Heart right ventricle (tissue), 16 donors: ENCODE measurements at places on chromosomes 4 and X. TPM values are rescaled to one million over a fixed set of nuclear protein-coding genes. Genes with fewer than 3 reads are reported as not detected.

GRCh38 chrX:147675819-147676218 lies 235.9 kb upstream of the FMR1 start:
- DNase-seq: no peak

DNA sequence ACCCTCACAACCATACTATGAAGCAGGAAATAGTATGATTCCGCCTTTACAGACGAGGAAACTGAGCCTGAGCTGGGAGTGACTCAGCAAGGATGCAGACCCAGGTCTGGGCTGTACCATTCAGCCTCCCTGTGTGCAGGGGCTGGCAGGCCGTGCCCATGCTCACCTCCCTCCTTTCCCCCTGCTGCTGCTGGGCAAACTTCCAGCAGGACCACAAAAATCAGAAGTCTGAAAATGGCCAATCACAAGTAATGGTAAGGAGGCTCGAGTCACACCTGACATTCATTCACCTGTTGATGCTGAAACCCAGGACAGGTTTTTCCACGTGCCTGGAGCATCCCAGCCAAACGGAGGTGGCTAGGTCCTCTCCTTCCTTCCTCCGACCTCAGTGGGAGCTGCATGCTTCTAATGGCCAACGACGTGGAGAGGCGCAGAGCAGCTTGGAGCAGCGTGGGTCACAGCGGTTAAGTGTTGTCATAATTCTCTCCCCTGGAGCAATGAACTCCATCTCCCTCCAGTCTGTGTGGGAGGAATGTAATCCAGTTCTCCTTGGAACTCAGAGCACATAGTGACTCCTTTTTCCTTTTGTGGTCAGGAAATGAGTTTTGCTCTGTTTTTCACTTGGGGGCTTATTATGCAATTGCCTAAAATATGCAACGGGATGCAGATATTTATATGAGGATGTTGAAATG lies 371.7 kb downstream of the BCOR start:
- DNase-seq: no peak

DNA sequence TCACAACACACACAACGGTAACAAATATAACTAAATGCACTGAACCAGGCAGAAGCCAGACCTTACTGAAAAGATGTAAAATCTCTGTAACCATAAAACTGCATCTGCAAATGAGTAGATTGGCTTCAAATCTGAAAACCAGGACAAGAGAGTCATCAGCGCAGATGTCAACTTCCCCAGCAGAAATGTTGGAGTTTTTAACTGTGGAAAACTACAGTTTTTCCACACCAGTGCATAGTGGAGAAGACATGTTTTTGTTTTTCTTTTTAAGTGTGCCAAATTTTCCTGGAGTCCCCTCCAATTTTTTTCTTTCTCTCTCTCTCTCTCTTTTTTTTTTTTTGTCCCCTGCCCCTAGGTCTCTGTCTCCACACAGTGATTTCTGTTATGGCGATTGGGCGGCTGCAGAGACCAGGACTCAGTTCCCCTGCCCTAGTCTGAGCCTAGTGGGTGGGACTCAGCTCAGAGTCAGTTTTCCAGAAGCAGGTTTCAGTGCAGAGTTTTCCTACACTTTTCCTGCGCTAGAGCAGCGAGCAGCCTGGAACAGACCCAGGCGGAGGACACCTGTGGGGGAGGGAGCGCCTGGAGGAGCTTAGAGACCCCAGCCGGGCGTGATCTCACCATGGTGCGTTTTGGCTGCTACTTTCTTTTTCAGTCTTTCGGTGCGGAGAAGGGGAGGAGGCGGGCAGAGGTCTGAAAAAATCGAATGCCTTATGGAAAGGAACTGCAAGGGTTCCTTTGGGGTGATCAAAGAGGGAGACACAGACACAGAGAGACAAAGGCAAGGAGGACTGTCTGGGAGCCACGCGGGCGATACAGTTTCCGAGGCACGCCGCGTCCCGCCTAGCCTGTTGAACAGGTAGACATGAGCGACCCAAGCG lies at the start of gene GUCY1A1:
GUCY1A1 (plus strand) TSS at position 505 of the 878 bp plus-strand sequence. CDS start 30,020 bp downstream, outside the sequence.
- DNase-seq: peak; percentile 43

GRCh38 chr4:67638136-67638535 lies 62.8 kb downstream of the UBA6 start:
- no peak for DNase-seq

- DNase-seq: no peak
These were observed 15.3 kb downstream of the CTAG1B start for GRCh38 chrX:154603438-154604430.

GRCh38 chr4:163462556-163462955 lies 11.0 kb downstream of the TKTL2 start:
- no peak for DNase-seq

GRCh38 chrX:19065535-19065934 lies 56.7 kb downstream of the ADGRG2 start:
- DNase-seq: no peak

DNA sequence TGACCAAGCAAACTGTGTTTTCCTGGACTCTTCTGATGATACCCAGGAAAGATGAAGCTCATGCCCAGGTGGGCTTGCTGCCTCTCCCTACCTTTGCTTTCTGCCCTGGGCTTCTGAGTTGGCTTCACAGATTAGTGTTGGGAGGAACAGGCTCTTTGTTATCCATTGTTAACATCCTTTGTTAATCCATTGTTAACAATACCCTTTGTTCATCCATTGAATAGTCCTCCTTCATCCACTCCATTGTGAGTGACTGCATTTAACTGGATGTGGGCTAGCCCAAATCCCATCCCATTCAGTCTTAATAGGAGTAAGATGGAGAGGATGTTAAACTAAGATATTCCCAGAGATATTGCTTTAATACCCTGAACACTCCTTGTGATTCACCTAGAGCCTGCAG lies 199.0 kb upstream of the LNX1 start:
- DNase-seq: no peak

DNA sequence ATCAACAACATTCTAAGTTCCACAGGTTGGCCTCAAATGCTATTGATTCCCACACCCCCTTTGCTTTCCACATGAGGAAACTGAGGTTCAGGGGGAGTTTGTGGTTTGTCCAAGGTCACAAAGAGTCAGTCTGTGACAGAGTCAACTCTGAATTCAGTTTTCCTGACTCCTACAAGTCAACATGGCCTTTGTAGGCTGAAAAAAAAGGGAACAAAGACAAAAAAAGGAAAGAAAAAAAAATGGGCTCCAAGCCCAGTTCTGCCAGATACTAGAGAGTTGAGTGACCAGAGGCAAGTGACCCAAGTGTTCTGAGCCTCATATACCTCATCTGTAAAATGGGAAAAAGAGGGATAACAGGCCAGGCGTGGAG lies 16.5 kb upstream of the PIM2 start:
- no peak for DNase-seq

- no peak for DNase-seq
These were observed 30.8 kb downstream of the SCLT1 start for GRCh38 chr4:129062580-129062979.

GRCh38 chr4:147927377-147928137 lies 195.7 kb downstream of the ARHGAP10 start:
- peak; percentile 76 for DNase-seq

- no peak for DNase-seq
These were observed 2.0 kb upstream of the PDK3 start for GRCh38 chrX:24463077-24463476.

DNA sequence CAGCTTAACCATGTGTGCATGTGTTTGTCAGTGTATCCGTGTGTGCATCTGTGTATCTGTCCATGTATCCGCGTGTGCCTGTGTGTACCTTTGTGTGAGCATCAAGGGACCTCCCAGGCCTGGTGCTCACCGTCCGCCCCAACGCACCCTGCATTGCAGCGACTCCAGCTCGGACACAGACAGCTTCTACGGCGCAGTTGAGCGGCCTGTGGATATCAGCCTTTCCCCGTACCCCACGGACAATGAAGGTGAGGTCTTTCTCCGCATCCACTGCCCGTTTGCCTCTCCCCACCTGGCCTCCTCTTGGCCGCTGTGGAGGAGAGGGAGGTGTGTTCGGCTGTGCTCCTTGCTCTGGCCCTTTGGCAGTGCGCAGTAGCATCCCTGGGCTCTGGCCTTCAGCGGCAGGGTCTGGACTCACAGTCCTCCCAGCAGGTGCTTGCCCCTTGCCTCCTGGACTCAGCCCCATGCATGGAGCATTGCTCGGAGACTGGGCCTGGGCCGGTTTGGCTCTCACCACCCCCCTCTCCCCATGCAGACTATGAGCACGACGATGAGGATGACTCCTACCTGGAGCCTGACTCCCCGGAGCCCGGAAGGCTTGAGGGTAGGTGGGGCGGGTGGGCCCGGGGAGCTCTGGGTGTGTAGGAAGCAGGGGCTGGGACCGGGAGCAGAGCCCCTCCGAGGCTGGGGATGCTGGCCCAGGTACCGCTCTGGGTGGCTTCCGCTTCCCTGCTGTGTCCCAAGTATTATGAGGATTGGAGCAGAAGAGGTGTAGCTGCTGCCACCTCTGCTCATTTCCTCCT lies 16.4 kb upstream of the ADD1 start:
- DNase-seq: no peak

DNA sequence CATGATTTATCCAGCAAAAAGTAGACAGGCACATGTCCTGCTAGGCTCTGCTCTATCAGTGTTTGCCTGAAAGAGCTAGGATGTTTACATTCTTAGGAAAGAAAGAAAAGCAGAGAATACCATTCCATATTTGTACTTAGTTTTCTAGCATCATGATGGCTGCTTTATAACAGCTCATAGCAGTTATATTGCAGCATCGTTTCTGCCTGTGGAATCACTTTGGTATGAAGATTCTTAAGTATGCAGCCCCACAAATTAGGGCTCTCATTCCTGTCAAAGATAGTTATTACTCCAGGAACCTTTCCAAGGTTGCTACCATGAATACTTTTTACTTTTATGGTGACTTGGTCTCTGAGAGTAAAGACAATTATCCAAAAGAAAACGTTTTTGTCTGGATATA lies 119.0 kb upstream of the MYOZ2 start:
- DNase-seq: no peak

GRCh38 chr4:89007338-89007939 lies 49.5 kb downstream of the FAM13A start:
- DNase-seq: no peak

DNA sequence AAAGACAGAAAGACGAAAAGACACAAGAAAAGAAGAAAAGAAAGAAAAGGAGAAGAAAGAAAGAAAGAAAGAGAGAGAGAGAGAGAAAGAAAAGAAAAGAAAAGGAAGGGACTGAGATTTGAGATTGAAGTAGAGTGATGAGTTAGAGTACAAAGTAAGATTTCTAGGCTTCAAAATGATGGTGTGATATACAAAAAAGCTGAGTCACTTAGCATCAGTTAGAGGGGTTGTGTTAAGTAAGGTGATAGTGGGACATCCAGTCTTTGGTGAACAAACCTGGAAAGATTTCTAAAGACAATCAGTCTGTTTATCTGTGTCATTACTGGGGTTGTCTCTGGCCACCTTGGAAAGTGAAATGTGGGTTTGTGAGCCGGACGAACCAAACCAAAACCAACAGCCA lies 13.5 kb downstream of the SLC10A6 start:
- no peak for DNase-seq

GRCh38 chr4:182292612-182293011 lies 49.4 kb downstream of the TENM3 start:
- no peak for DNase-seq

The PLS3 gene
- 39.9 TPM for total RNA-seq

The FRAS1 gene
- 4.4 TPM for total RNA-seq

The FGF13 gene
- total RNA-seq: 1.3 TPM

The CABS1 gene
- not detected for total RNA-seq

The ZNF141 gene
- total RNA-seq: 6.3 TPM

The CPE gene
- total RNA-seq: 29.0 TPM

The FHDC1 gene
- total RNA-seq: 0.08 TPM

The TBX22 gene
- not detected for total RNA-seq

The IL3RA gene
- 5.1 TPM for total RNA-seq
